Activated T-helper 1 cell treated with anti-CD3 and anti-CD28 coated beads, Interleukin-12 subunit alpha, Interleukin-12 subunit beta, Interleukin-2, Interleukin-4 antibody, amounts not matched to agents 30 ng/mL and 10 ng/mL and 1 ng/mL, durations not matched to agents 14 hours and 24 hours and 36 hours (primary cell): ENCODE measurements at places on chromosomes 3 and 15. TPM values are rescaled to one million over a fixed set of nuclear protein-coding genes. Genes with fewer than 3 reads are reported as not detected.

DNA sequence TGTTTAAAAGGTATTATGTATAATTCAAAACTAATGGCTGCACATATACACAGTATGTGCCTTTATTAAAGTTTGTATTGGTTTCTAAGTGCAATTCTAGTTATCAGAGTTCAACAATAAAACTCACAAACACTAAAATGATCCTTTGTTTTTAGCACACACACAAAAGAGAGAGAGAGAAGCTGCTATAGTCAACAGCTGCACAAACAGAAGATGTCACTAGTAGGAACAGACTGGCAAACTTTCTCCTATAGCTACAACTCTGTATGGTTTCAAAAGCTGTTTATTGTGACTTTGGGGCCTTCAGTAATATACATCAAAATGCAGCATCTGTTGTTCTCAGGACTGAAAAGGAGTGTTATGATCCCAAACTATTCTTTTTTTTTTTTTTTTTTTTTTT is 6.1 kb downstream of the SECISBP2L start:
- no peak for DNase-seq
- H3K4me3 ChIP-seq: no peak overlapping the region
- peaks cover 30% of the 10 kb centered on the region for H3K4me1 ChIP-seq
- H3K36me3 ChIP-seq: peaks cover 15% of the 10 kb centered on the region
- no peak overlapping the region for H3K27ac ChIP-seq

RTP3 gene
- not detected in 2 replicates for total RNA-seq

REC114 gene
- total RNA-seq: not detected in 2 replicates

MED12L gene
- total RNA-seq: 4.9 and 5.1 TPM in 2 replicates

GPR156 gene
- total RNA-seq: 0.18 TPM in 1 of 2 replicates, not detected in the other

SEMA6D gene
- not detected in 2 replicates for total RNA-seq

PIK3CB gene
- total RNA-seq: 19.3 and 22.0 TPM in 2 replicates

CCR2 gene
- total RNA-seq: 20.6 and 21.0 TPM in 2 replicates

GRCh38 chr3:31858439-31858838 is 122.6 kb downstream of the OSBPL10 start:
- DNase-seq: no peak
- no peaks in the 10 kb centered on the region for H3K36me3 ChIP-seq
- no peak overlapping the region for H3K27ac ChIP-seq
- peaks cover 2% of the 10 kb centered on the region for H3K27me3 ChIP-seq
- no peak overlapping the region for H3K4me3 ChIP-seq

DNA sequence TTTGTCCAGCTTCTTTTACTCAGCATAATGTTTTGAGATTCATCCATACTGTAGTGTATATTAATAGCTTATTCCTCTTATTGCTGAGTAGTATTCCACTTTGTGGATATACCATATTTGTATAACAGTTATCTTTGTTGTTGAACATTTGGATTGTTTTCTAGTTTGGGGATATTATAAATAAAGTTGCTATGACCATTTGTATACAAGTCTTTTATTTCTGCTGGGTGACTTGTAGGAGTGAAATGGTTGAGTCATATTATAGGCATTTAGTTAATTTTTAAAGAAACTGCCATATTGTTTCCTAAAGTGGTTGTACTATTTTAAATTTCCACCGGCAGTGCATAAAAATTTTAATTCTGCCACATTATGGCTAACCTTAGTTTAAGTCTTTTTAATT is 53.4 kb downstream of the RPL39L start:
- DNase-seq: no peak
- peaks cover 15% of the 10 kb centered on the region for H3K36me3 ChIP-seq
- peaks cover 8% of the 10 kb centered on the region for H3K27me3 ChIP-seq
- no peak overlapping the region for H3K4me3 ChIP-seq
- H3K4me1 ChIP-seq: peaks cover 13% of the 10 kb centered on the region
- H3K27ac ChIP-seq: no peak overlapping the region

- DNase-seq: no peak
- H3K36me3 ChIP-seq: no peaks in the 10 kb centered on the region
- no peaks in the 10 kb centered on the region for H3K4me1 ChIP-seq
- no peak overlapping the region for H3K27ac ChIP-seq
- no peak overlapping the region for H3K4me3 ChIP-seq
- H3K27me3 ChIP-seq: no peaks in the 10 kb centered on the region
These were observed 216.0 kb downstream of the DIPK2A start for GRCh38 chr3:144187531-144188210.

DNA sequence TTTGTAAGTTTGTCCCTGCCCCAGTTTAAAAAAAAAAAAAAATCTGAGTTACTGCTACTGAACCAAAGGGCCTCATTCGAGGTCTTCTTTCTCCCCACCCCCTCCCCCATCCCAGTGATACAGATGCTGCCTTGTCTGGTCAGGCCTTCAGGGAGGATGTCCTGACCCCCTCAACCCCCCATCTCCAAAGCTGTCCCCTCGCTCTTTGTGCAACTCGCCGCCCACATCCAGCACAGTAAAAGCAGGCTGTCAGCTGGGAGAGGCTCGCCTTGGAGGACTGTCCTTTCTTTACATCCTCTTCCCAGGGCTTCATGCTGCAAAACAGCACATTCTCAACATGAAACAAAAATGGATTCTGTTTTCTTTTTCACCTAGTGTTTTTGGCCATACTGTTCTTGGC is 133.4 kb downstream of the VGLL4 start:
- no peaks in the 10 kb centered on the region for H3K27me3 ChIP-seq
- no peaks in the 10 kb centered on the region for H3K36me3 ChIP-seq
- H3K27ac ChIP-seq: no peak overlapping the region
- no peak for DNase-seq
- H3K4me1 ChIP-seq: peaks cover 10% of the 10 kb centered on the region
- no peak overlapping the region for H3K4me3 ChIP-seq

DNA sequence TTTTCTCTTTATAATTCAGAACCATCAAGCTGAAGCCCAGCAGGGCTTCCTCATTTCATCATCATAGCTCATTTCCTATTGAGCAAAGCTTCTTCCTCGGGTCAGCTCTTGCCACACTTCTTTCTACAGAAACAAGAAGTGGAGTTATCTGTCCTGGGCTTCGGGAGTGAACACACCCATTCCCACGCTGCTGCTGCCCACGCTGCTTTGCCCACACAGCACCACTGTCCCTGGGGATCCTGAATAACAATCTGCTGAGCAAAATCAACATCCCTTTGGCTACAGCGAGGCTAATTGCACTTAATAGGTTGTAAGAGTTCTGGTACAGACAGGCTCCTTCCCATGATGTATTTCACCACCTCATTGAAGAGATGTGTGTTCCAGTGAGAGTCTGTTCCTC is 23.7 kb downstream of the CEP19 start:
- DNase-seq: no peak
- H3K36me3 ChIP-seq: peaks cover 1% of the 10 kb centered on the region
- H3K27ac ChIP-seq: no peak overlapping the region
- H3K4me1 ChIP-seq: peaks cover 29% of the 10 kb centered on the region
- H3K27me3 ChIP-seq: no peaks in the 10 kb centered on the region
- H3K4me3 ChIP-seq: no peak overlapping the region

CRABP1 gene
- total RNA-seq: not detected in 2 replicates

GRCh38 chr15:75584121-75584520 is 5.0 kb upstream of the PTPN9 start:
- no peak overlapping the region for H3K4me3 ChIP-seq
- peaks cover 6% of the 10 kb centered on the region for H3K4me1 ChIP-seq
- H3K27me3 ChIP-seq: no peaks in the 10 kb centered on the region
- DNase-seq: no peak
- H3K27ac ChIP-seq: no peak overlapping the region

DNA sequence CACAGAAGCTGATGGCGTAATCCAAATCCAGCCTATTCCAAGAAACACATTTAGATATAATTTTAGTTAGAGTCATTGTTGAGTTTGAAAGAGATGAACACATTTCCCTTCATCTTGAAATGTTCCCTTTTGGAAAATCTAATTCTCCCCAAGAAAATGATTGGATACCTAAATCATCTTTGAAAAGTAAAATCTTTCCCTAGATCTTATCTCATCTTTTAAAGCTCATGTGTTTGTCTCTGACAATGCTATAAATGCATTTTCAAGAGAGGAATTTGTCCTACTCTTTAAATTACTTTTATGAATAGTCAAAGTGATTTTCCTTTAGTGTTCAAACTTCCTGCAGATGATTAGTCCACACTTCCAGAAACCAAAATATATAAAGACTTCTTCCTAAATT is 82.6 kb upstream of the CNTN6 start:
- H3K27ac ChIP-seq: no peak overlapping the region
- H3K36me3 ChIP-seq: no peaks in the 10 kb centered on the region
- H3K4me3 ChIP-seq: no peak overlapping the region

DNA sequence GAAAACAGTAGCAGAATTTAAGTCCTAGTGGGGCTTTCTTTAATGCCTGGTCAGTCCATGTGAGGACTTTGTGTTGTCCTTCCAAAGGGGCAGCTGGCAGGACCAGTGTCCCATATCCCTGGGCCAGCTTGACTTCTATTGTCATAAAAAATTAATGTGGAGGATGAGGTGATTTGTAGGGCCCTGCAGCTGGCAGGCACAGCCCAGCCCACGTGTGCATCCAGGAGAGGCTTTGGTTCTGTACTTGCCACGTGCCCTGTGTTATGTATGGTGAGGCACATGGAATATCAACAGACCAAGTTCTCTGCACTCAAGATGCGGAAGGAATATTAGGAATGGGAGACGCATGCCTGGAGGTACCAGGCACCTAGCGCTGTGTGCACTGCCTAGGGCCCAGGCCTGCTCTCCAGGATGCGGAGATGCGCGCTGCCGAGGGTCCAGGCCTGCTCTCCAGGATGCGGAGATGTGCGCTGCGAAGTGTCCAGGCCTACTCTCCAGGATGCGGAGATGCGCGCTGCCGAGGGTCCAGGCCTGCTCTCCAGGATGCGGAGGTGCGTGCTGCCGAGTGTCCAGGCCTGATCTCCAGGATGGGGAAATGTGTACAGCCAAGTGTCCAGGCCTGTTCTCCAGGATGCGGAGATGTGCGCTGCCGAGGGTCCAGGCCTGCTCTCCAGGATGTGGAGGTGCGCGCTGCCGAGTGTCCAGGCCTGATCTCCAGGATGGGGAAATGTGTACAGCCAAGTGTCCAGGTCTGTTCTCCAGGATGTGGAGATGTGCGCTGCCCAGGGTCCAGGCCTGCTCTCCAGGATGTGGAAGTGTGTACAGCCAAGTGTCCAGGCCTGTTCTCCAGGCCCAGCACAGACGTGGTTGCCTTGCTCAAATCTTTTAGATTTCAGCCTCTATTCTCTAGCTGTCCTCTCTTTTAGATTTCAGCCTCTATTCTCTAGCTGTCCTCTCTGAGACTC is 183.3 kb upstream of the ROPN1 start:
- H3K27ac ChIP-seq: no peak overlapping the region
- H3K4me3 ChIP-seq: no peak overlapping the region
- H3K27me3 ChIP-seq: peaks cover 2% of the 10 kb centered on the region
- H3K4me1 ChIP-seq: no peaks in the 10 kb centered on the region
- no peaks in the 10 kb centered on the region for H3K36me3 ChIP-seq

HRG gene
- total RNA-seq: not detected in 2 replicates

IFT57 gene
- 27.0 and 34.9 TPM in 2 replicates for total RNA-seq

CD96 gene
- total RNA-seq: 79.1 and 79.7 TPM in 2 replicates

- H3K4me1 ChIP-seq: peaks cover 65% of the 10 kb centered on the region
- peak overlapping the region; percentile 91 for H3K27ac ChIP-seq
- peak; percentile 37 for DNase-seq
- H3K27me3 ChIP-seq: no peaks in the 10 kb centered on the region
These were observed 81.5 kb downstream of the SLC25A26 start for GRCh38 chr3:66302288-66302687.

SHC4 gene
- 25.7 and 26.4 TPM in 2 replicates for total RNA-seq

GRCh38 chr3:180184816-180185215 is 148.1 kb upstream of the PEX5L start:
- H3K36me3 ChIP-seq: no peaks in the 10 kb centered on the region
- H3K4me1 ChIP-seq: no peaks in the 10 kb centered on the region
- H3K4me3 ChIP-seq: no peak overlapping the region
- no peak overlapping the region for H3K27ac ChIP-seq
- no peaks in the 10 kb centered on the region for H3K27me3 ChIP-seq

DNA sequence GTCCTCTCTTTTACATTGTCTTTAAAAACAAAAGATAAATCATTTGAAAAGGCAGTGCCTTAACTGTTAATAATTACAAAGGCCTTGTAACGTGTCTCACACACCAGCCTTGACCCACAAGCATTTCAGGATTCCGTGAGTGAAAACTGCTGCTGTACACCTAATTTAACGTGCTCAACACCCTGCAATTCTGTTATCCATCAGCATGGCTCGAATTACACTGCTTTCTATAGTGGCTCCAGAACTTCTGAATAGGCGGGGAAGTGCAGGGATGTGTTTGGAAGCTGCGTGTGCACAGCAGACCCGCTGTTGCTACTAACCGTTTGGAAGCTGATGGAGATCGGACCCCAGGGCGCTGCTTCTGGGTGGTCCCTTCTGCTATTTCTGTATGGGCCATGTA is 9.9 kb upstream of the ETFA start:
- peaks cover 14% of the 10 kb centered on the region for H3K27me3 ChIP-seq
- H3K4me3 ChIP-seq: no peak overlapping the region
- H3K27ac ChIP-seq: no peak overlapping the region

- H3K4me3 ChIP-seq: peak within 1 kb of the TSS; percentile 96
- H3K27me3 ChIP-seq: no peaks in the 10 kb centered on the region
- H3K27ac ChIP-seq: peak within 1 kb of the TSS; percentile 95
- H3K36me3 ChIP-seq: peaks cover 49% of the 10 kb centered on the region
- peak; percentile 96 for DNase-seq
- peaks cover 61% of the 10 kb centered on the region for H3K4me1 ChIP-seq
These were observed at the start of gene OGG1 for GRCh38 chr3:9749645-9750555. OGG1 (plus strand) TSS chr3:9749952; CDS start chr3:9750287, 335 bp downstream.

- H3K4me1 ChIP-seq: no peaks in the 10 kb centered on the region
- H3K36me3 ChIP-seq: no peaks in the 10 kb centered on the region
- DNase-seq: no peak
- no peak overlapping the region for H3K4me3 ChIP-seq
- no peak overlapping the region for H3K27ac ChIP-seq
- peaks cover 9% of the 10 kb centered on the region for H3K27me3 ChIP-seq
These were observed 204.4 kb upstream of the C2CD4B start for GRCh38 chr15:62369454-62369853.
